Right lobe of liver (tissue), 6 donors: ENCODE measurements at places on chromosomes 2 and 18.

- DNase-seq: no peak
These were observed 18.1 kb downstream of the MAPK4 start for GRCh38 chr18:50578030-50578429.

GRCh38 chr2:83633423-83633822, 825.7 kb downstream of the SUCLG1 start:
- no peak for DNase-seq

GRCh38 chr2:159126432-159127022, 158.1 kb downstream of the TANC1 start:
- no peak for DNase-seq

GRCh38 chr2:95041824-95042442, 16.4 kb downstream of the MAL start:
- no peak for DNase-seq

- DNase-seq: no peak
These were observed 882.7 kb upstream of the CHAC2 start for GRCh38 chr2:52884761-52885352.

GRCh38 chr2:189179570-189179950, at the start of gene COL5A2:
TSS of gene COL5A2 (minus strand) at chr2:189179761. CDS start at chr2:189179604, 157 bp downstream.
- no peak for DNase-seq

DNA sequence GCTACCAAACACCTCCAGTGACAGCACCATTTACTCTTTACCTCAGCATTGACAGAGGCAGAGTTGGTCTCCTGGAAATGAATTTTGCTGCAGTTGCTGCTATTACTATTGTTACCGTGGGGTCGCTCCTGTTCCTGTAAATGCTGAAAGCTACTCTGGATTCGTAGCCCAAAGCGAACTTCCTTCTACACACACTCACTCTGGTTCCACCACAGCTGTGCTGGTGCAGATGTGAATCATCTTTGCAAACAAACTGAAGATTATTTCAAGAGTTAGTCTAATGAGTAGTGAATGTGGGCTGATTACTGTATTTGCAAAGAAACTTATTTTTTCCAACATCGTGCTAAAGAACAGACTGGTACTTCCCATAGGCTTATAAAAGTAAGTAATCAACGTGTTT, 304.0 kb downstream of the LPIN1 start:
- no peak for DNase-seq

DNA sequence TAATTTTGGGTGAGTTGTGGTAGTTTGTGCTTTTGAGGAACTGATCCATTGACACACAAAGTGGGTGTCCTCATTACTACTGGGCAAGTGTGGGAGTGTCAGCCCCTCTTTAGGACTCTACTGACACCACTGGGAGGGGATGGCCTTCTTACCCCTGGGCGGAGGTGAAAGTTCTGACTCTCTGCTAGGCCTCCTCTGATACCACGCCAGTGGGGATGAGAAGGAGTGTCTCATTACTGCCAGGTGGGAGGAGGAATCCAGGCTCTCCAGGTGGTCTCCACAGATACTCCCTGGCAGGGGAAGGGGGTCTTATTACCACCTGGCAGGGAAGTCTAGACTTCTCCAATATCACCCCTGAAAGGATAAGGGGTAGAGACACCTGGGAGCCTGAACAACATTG, 9.1 kb downstream of the LCLAT1 start:
- no peak for DNase-seq

DNA sequence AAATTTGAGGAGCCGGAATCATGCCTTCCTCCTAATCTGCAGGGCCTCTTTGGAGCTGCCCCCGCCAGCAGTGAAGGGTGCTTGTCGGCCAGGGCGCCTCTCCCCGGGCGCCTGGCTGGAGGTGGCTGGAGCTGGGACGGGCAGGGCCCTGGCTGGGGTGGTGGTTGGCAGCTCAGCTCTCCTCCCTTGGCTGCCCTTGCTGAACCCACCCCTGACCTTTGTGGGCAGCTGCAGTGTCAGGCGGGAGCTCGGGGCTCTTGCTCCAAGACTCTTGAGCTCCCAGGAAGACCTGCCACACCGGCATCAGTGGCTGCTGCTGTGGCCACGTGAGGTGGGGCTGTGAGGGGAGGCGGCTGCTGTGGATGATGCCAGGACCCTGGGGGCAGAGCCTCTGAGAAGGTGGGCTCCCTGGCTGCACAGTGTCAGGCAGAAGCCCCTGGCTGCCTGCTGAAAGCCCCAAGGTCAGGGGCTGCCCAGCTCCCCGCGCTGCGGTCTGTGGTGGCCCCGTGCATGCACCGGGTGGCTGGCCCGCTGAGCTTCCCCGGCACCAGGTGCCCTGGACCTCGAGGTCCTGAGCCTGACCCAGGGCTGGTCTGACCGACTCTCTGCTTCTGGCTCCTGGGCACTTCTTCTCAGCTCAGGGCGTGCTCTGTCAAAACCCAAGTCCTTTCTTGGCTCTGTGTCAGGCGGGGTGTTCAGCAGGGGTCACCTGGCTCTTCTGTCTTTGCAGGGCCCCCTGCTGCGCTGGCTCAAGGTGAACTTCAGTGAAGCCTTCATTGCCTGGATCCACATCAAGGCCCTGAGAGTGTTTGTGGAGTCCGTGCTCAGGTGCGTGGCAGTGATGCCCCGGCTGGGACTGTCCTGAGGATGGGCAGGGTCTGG, 34.5 kb downstream of the PDIA6 start:
- no peak for DNase-seq

GRCh38 chr18:12092398-12093229, 1.0 kb upstream of the ANKRD62 start:
- DNase-seq: peak; percentile 79

DNA sequence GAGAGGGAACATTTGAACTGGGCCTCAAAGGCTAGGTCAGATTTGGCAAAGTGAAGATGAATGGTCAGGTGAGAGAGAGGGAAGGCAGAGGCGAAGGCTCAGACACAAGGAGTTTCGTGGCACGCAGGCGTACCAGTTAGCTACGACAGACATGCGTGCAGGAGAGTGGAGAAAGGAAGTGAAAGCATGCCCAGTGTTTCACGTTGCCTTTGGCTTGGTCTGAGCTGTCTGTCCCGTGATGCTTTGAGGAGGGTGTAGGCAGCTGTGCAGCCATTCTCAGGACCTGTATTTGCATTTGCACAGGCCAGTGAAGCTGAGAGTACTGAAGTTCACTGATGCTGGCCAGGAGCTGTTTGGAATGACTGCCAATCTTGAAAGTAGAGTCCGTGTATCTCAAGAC, 69.5 kb downstream of the HNRNPLL start:
- DNase-seq: no peak

- no peak for DNase-seq
These were observed 7.8 kb upstream of the RAB31 start for GRCh38 chr18:9700261-9700796.
